CD8-positive, alpha-beta T cell (primary cell): ENCODE measurements at places on chromosomes 2 and 18.

DNA sequence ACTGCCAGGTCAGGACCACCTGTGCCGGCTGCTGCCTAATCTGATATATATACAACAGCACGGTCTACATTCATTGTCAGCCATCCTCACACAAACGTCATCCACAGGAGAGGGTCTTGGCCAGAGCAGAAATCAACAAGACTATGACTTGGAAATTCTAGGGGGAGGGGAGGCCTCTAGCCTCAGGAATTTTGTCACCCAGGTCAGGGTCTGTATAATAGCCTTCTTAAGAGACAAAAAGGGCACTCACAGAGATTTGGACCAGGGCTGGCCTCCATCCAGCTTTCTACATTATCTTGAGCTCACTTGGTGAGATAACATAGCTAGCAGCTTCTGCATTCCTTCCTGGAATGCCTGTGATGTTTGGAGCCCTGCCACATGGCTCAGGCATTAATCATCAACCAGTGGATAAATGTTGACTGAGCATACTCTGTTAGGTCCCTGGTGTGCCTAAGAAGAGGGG is 50.4 kb upstream of the CTIF start:
- DNase-seq = no peak

DNA sequence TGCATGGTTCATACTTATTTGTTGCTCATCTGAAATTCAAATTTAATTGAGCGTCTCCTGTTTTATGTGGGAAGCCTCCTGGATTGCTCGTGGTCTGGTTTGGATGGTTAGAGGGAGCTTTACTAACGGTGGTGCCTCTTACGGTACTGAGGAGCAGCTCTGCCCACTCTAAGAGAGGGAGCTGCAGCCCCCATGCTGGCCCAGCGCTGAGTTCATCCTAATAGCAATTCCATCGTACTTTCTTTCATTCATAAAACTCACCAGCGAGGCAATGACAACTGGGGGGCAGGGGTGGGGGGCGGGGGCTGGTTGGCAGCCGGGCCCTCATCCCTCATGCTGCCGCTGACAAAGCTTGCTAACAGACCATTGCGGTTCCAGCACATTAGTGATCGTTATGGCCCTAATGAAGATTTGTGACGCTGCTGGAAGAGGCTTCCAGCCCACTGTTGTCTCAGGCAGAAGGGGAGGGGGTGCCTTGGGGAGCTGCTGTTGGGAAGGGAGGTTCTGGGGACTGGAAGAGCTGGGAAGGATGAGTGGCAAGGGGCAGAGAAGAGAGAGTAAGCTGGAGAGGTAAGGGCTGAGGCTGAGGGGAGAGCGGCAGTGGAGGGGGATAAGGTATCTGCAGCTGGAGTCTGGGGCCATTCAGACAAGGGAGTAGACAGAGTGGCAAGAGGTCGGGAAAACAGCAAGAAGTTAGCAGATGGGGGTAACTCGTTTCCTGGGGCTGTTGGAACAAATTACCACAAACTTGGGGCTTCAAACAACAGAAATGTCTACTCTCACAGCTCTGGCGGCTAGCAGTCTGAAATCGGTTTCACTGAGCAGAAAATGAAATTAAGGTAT is 238.1 kb downstream of the LPIN1 start:
- no peak for DNase-seq

DNA sequence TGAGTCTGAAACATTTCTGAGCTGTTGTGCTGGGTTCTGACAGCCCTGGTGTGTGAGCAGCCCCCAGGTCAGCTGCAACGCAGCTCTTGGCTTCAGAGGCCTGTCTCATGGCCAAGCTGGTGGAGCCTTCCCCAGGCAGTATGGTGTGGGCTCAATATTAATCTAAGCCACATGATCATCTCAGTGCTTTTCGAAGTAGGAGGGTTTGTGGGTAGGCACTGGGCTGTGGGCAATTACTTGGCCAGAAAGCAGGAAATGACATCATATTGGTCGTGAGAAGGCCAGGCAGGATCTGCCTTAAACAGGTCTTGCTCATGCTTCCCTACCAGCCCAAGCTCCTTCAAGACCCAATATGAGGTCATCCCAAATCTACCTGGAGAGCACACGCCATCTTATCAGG is 26.9 kb downstream of the LOXHD1 start:
- DNase-seq = no peak

GRCh38 chr2:74646834-74647482 is 1.2 kb downstream of the M1AP start:
- DNase-seq = no peak
